ENCODE measurements at places on chromosomes 1 and 21.

GRCh38 chr1:54372978-54373377, 33.2 kb downstream of the SSBP3 start:
- DNase-seq: no peak

DNA sequence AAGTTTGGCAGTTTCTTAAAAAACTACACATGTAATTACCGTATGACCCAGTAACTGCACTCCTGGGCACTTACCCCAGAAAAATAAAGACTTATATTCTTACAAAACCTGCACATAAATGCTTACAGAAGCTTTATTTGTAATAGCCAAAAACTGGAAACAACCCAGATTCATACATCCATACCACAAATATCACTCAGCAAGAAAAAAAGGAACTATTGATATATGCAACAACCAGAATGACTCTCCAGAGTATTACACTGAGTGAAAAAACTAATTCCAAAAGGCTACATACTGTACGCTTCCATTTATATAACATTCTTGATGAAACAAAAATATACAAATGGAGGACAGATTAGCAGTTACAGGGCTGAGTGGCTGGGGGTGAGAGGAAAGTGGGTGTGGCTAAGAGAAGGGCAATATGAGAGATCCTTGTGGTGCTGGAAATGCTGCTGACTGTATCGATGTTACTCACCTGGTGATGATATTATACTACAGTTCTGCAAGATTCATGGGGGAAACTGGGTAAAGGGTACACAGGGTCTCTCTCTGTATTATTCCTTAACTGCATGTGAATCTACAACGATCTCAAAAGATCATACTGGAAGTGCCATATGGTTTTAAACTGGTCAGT, 96.0 kb upstream of the GNG4 start:
- no peak for DNase-seq

DNA sequence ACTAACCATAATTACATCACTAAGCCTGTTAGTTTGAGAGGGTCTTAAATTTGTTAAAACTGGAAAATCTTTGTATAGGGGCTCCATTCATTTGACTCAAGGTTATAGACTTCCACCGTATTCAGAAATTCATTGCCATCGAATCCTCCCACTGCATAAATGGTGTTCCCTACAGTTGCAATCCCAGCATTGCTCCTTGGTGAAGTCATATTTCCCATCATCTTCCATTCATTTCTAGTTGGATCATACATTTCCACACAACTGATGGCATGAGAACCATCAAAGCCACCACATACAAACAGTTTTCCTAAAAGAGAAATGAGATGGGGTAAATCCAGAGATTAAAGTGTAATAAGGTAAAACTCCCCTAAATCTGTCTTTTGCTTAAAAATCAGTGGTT, 19.1 kb downstream of the IVNS1ABP start:
- DNase-seq: no peak

DNA sequence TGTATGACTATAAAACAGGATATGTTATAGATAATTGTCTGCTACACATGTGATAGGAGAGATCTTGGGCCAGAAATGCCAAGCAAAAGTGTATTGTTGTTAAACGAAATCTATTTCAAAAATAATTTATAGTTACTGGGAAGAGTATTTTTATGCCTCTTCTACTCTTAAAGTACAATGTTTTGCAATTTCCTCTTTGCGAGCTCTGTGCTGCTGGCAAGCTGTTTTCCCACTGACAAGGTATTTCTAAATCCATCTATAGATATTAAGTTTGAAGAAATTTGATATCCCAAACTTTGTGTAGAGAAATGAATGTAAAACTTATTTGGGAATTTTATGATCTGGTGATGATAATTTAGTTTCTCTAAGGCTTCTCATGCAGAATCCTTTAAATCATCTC, 63.3 kb upstream of the PTGFR start:
- DNase-seq: no peak

DNA sequence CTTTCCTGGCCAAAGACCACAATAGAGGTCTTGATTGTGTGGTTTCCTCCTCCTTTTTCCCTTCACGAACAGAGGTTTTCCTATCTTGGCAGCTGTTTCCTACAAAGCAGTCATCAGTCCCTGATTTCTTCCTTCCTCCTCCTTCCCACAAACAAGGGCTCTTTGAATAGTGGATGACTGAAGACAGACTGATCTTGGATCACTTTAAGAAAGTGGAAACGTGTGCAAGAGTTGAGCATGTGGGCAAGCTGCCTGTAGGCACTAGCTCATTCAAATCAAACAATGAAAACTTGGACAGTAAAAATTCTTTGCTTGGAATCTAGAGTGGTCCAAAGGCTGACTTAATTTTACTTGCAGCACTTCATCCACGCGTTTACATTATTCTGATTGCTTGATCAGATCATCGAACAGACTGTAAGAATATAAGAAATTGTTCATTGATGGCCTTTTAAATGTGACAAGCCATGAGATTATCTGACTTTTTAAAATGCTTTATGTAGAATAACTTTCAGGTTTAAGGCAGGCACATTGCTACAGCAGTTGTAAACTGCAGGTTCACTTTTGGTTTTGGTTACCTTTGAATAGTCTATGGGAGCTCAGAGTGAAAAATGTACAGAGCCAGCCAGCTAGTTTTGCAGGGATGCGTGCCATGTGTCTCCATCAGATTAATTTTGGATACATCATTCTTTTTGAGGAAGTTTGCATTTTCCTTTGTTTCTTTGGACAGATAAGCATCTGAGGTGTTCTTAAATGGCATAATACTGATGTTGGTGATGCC, 34.4 kb downstream of the ADGRL2 start:
- DNase-seq: no peak

All from fibroblast of villous mesenchyme (primary cell).